ENCODE measurements at places on chromosomes 3 and 15. TPM values are rescaled to one million over a fixed set of nuclear protein-coding genes. Genes with fewer than 3 reads are reported as not detected.

Gene TMEM158
- not detected for total RNA-seq

Gene FETUB
- total RNA-seq = not detected

Gene GASK1A
- 0.28 TPM for total RNA-seq

Gene GPR156
- 0.27 TPM for total RNA-seq

Data from CD4-positive, alpha-beta T cell (primary cell).